ENCODE measurements at places on chromosomes 11 and 22.
A peak's percentile ranks its signal among the peaks of the same experiment; 100 is the strongest.

DNA sequence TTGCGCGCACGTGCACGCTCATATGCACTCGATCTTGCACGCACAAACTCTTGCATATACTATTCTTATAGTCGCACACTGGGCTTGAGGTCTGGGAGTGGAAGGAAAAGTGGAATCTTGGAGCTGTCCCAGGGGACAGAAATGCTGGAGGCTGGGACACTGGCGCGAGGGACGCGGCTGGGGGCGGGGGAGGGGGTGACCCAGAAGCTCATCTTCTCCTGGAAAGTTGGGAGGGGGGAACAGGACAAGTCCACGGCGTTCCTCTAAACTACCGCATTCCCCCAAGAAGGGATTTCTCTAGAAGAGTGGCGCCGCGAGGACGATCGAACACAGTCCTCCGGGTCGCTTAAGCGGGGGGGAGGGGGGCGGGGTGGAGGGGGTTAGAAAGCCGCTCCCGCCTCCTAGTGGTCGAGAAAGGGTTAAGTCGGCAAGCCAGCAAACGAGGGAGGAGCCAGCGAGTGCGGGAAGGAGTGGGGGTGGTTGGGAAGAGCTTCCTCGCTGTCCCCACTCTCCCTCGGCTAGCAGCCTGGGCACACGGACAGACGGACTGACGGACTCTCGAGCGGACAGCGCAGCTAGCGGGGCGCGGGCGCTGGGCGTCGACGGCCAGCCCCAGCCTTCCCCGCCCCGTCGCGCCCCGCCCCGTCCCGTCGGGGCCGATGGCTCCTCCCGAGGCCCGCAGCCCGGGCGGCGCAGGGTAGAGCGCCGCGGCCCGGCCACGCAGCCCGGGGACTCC lies at the start of gene RTN4RL2:
RTN4RL2 (plus strand) TSS at position 507 of the 736 bp plus-strand sequence. CDS start 338 bp downstream, outside the sequence.
- peak; percentile 74 for DNase-seq

DNA sequence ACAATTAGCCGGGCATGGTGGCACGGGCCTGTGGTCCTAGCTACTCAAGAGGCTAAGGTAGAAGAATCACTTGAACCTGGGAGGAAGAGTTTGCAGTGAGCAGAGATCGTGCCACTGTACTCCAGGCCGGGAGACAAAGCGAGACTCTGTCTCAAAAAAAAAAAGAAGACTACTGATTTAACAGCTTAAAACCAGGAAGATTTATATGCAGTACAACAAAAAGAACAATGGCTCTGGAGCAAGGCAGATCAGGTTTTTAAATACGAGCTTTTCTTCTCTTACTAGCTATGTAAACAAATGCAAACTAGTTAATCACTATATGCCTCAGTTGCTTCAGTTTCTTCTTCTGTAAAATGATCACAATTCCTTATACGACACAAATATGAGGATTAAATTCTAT lies 6.9 kb downstream of the FAM168A start:
- no peak for DNase-seq

GRCh38 chr11:110130642-110131238 lies 37.5 kb downstream of the ZC3H12C start:
- no peak for DNase-seq

- no peak for DNase-seq
Observed at GRCh38 chr11:110148775-110149744, 55.9 kb downstream of the ZC3H12C start.

DNA sequence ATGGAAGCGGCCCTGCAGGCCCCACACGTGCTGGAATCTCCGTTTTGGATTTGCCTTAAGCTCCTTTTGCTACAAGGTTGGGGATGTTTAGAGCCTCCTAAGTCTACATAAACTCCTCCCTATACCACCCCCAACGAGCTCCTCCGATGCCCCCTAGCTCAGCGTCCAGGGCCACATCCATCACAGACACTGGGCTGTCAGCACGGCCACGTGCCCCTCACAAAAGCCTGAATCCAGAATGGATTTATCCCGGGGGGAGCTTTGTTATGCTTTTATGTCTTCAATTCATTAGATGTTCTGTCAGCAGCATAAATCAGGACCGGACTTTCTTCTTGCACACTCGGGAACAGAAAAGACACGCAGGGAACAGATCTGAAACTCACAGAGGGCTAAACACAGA lies 52.6 kb upstream of the CD82 start:
- DNase-seq: no peak

DNA sequence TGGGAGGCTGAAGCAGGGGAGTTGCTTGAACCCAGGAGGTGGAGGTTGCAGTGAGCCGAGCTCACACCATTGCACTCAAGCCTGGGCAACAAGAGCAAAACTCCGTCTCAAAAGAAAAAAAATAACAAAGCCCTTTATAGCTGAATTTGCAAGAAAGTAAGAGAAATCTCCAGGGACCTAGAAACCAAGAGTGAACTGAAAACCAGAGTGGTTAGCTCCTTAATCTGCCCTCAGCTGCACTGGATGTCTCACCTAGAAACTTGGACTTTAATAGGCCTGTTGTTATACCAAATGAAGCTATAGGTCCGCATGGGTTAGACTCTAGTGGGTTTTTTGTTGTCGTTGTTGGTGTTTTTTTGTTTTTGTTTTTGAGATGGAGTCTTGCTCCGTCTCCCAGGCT lies 4.1 kb downstream of the NEU3 start:
- no peak for DNase-seq

- no peak for DNase-seq
Observed at GRCh38 chr11:104541701-104542100, 356.6 kb downstream of the CASP12 start.

GRCh38 chr11:99884750-99885149 lies 802.3 kb upstream of the ARHGAP42 start:
- no peak for DNase-seq

DNA sequence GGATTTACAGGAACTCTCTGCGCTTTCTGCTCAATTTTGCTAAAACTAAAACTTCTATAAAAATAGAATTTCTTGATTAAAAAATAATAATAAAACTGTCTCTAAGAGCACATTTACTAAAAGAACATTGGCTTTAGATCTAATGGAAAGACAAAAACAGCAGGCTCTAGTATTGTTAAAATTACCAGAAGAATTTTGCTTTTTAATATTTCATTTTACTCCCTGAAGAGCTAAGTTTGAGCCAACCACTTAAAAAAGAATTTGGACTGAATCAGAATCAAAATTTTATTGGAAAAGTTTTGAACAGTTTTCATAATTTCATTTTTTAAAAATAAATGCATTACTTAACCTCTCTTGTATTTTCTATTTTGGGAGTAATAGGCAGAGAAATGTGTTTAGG lies 107.3 kb downstream of the BBOX1 start:
- no peak for DNase-seq

GRCh38 chr11:17740649-17741235 lies 6.2 kb downstream of the KCNC1 start:
- no peak for DNase-seq

GRCh38 chr11:44709966-44710365 lies 16.8 kb upstream of the TSPAN18 start:
- no peak for DNase-seq

DNA sequence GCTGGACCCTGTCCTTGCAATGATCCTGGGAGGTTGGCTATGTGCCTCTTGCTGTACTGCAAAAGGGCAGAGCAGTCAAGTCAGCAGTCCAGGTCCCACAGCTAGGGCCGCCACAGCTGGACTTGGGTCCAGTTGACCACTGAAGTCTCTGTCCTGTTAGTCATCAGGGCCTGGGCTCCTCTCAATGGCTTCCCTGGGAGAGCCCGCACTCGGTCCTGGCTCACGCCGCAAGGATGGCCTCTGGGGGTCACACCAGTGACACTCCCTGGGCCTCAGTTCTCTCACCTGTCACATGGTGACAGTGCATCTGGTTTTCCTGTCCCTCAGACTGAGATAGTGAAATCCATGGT lies 85.1 kb downstream of the NECTIN1 start:
- DNase-seq: no peak

- DNase-seq: peak; percentile 68
Observed at GRCh38 chr11:12079726-12080556, 30.4 kb upstream of the MICAL2 start.

DNA sequence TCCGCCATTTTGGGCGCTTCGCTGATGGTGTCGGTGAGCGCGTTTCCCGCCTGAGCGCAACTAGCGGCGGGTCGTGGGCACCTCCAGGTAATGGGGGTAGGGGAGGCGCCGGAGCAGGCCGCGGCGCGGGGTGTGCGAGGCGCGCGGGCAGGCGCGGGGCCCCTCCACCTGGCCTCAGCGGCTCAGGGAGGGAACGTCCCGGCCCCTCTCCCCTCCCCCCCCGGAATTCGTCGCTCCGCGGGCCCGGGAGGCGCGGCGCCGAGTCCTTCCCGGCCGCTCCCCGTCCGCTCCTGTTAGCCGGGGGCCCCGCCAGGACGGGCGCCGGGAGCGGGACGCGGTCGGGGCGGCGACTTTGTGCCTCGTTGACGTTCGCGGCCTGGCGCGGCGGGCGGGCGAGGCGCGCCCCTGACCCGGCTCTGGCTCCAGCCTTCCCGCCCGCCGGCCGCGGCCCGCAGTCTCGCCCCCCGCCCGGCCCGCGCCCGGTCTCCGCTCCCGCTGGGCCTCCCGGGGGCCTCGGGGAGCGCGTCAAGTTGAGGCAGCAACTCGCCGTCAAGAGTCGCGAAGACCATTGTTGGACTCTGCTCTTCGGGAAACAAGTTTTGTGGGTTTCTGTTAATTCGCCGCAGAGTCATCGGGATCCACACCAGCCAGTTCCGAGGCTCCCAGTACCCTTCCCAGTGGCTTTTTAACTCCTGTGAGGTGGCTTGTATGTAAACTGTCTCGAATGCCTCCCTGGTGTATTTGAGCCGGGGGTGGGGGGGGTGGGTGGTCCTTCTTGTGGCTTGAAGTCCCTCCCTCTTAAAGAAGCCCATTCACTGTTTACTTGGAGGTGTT lies at the start of gene PPP6R3:
PPP6R3 (plus strand) TSS at position 12 of the 834 bp plus-strand sequence. CDS start 76,913 bp downstream, outside the sequence.
- DNase-seq: peak; percentile 11

DNA sequence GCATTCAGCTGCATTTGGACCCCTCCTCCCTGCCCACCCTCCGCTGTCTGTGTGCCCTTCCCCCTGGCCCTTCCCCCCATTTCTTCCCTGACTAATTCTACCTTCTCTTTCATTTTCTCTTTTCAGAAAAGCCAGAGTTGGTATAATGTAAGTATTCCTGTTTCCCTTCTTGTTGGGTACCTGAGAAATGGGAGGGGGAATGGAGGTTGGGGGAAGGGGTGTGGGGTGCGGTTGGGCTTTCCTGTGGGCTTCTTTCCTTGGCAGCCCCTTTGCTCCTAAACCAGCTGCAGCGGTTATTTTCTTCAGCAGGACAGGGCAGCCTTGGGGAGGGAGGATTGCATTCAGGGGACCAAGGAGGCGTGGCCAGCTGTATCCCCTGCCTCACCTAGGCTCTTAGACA lies 70.2 kb downstream of the SCN3B start:
- DNase-seq: no peak

DNA sequence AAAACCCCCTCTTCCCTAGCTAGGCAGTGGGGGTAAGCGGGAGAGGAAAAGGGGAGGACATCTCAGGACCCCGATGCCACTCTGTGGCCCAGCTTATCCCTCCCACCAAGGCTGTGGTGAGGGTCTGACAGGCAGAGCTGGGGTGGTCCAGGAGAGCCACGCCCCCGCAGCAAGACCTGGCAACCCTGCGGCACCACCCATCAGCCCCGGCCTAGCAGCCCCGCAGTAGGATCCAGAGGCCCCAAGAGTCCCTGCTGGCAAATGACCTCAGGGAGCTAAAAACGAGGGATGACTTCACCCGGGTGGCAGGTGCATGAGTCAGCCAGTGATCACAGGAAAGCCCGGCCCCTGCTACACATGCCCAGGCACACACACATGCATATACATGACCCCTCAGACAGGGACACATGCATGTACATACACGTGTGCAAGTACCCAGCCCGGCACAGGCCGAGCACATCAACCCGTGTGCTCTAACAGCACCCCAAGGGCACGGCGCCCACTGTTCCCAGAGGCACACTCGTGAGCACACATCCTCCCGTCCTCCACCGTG lies 32.3 kb downstream of the ARVCF start:
- DNase-seq: peak; percentile 53

DNA sequence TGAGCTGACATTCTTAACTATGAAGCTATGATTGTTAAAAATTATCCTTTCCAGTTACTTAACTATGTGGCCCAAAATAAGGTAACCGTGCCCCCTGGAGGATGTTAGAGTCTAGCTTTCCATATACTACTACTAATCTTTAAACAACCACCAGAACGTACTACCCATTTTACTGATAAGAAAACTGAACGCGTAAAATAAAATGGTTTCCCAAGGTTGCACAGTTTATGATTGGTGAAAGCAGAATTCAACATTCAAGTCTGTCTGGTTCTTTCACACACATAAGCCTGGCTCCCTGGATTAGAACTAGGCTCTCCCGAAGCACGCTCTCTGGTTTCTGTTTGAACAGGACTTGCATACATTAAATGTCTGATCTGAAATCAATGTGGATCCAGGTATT lies 437.8 kb upstream of the CCDC90B start:
- peak; percentile 47 for DNase-seq

GRCh38 chr11:17287058-17287457 lies 10.5 kb downstream of the NUCB2 start:
- DNase-seq: no peak

GRCh38 chr22:27349456-27349855 lies 452.1 kb downstream of the MN1 start:
- DNase-seq: no peak

GRCh38 chr22:49305966-49306631 lies 521.6 kb downstream of the BRD1 start:
- no peak for DNase-seq

GRCh38 chr11:37497326-37497725 lies 899.3 kb upstream of the RAG2 start:
- DNase-seq: no peak

DNA sequence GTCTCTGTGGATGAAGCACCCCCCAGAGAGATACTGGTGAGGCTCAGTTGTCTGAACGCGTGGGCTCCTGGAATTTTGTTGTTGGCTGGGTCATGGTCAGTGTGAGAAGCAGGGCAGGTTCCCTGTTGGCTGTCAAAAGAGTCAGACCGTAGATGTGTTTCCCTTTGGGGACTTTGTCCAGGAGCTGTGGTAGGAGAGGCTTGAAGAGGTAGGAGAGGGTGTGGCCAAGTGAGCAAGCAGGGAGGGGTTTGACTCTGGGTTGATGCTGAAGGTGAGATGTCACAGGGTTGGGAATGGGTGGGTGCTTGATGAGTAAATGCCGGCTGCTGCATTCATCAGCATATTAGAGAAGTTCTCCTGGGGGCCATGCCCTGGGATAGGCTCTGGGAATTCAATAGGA lies 803.2 kb downstream of the TBC1D22A start:
- no peak for DNase-seq

GRCh38 chr11:48172818-48173609 lies 43.6 kb upstream of the OR4B1 start:
- peak; percentile 65 for DNase-seq

Measured in LoVo (cell line).